ENCODE measurements at places on chromosomes 2 and 18. TPM values are rescaled to one million over a fixed set of nuclear protein-coding genes. Genes with fewer than 3 reads are reported as not detected.
A peak's percentile ranks its signal among the peaks of the same experiment; 100 is the strongest.

Gene LHCGR
- not detected for polyA plus RNA-seq

Gene GALR1
- not detected for polyA plus RNA-seq

Gene ARMC9
- 4.9 TPM for polyA plus RNA-seq

DNA sequence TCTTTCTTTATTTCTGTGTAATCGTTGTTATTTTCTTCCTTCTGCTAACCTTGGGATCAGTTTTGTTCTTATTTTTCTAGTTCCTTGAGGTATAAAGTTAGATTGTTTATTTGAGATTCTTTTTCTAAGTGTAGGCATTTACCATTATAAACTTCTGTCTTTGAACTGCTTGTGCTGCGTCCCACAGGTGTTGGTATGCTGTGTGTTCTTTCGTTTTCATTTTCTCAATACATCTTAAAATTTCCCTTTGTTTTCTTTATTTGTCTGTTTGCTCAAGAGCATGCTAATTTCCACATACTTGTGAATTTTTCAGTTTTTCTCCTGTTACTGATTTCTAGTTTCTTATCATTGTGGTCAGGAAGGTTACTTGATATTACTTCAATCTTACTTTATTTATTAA, 873.8 kb upstream of the GCFC2 start:
- H3K36me3 ChIP-seq = no peaks in the 10 kb centered on the region
- DNase-seq = no peak
- H3K4me1 ChIP-seq = no peaks in the 10 kb centered on the region
- H3K27ac ChIP-seq = no peak overlapping the region
- no peak overlapping the region for H3K4me3 ChIP-seq

DNA sequence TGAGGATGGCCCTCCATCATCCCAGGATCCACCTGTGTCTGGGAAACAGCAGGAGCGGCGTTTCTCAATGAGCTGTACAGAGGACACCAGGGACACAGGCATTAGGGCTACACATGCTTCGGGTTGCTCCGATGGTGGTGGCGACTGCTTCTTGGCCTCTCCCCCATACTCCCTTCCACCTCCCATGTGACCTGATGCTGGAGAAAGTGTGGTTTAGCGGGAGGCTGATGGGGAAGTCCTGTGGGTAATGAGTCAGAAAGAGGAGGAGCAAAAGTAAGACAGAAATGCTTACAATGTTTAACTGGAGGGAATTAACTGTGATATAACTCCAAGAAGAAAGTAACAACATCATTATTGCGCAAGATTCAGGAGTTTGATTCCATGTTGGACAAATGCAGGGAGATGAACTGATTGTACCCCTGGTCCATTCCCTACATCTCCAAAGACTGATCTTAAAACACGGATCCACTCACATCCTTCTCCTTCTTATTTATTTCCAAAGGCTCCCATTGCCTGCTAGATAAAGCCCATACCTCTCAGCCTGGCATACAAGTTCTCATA, 186.6 kb downstream of the NRP2 start:
- H3K27ac ChIP-seq = no peak overlapping the region
- DNase-seq = no peak
- H3K4me3 ChIP-seq = no peak overlapping the region
- H3K36me3 ChIP-seq = no peaks in the 10 kb centered on the region
- no peaks in the 10 kb centered on the region for H3K27me3 ChIP-seq

Gene ALPP
- polyA plus RNA-seq = not detected

Gene SLC25A52
- not detected for polyA plus RNA-seq

DNA sequence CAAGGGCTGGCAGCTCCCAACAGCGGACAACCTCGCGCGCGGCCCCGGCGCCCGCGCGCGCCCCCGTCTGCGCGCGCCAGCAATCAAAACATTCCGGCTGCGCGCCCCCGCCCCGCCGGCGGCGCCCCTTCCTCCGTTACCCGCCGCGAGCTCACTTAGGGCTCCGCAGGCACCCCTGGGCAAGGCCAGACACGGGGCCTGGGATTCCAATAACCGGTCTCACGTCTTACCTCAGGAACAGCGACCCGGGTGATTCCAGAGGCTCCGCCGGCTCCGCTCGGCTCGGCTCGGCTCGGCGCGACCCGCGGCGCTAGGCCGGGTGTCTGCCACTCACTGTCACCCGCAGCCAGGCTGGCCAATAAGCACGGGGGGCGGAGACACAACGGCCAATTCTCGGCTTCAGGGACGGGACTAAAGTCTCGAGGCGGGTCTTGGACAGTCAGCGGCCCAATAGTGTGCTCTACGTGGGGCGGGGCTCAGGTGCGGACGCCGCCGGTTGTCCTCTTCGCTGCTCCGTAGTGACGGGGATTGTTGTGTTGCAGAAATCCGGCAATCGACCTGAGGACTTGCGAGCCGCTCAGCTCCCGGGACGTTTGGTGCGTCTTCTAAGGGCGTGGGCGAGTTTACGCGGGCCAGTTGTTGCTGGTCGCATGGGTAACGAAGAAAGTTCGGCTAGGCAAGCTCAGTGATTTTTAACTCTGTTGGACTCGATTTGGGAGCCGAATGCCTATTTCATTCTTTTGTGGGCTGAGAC, at the start of the genes ANKZF1 and ATG9A:
Gene ANKZF1, plus strand, starts transcription at position 502 of the 754 bp plus-strand sequence. CDS start 452 bp downstream, outside the sequence.
Gene ATG9A, minus strand, starts transcription at position 332 of the 754 bp plus-strand sequence. CDS start 1,612 bp downstream, outside the sequence.
- peak; percentile 99 for DNase-seq
- H3K36me3 ChIP-seq = peaks cover 55% of the 10 kb centered on the region
- peak within 1 kb of the TSS; percentile 82 for H3K4me3 ChIP-seq
- H3K4me1 ChIP-seq = peaks cover 19% of the 10 kb centered on the region
- peak within 1 kb of the TSS; percentile 95 for H3K27ac ChIP-seq

Gene PLA2R1
- 3.9 TPM for polyA plus RNA-seq

DNA sequence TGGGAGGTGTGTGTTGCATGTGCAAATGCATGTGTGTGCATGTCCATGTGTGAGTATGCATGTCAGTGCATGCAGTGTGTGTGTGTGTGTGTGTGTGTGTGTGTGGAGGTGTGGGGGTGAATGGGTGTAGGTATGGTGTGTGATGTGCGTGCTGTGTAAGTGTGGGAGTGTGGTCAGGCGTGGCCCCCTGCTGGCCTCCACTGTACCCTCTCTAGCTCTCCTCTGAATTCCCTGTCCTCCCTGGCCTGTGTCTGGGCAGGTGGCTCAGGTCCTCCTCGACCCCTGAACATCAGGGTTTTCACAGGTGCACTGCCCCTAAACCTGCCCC, 230.2 kb downstream of the CELF4 start:
- H3K4me1 ChIP-seq = no peaks in the 10 kb centered on the region
- no peak overlapping the region for H3K27ac ChIP-seq
- no peak for DNase-seq

GRCh38 chr2:46674488-46674887, 195.1 kb downstream of the TMEM247 start:
- H3K27ac ChIP-seq = no peak overlapping the region
- no peaks in the 10 kb centered on the region for H3K4me1 ChIP-seq
- no peaks in the 10 kb centered on the region for H3K27me3 ChIP-seq
- no peak for DNase-seq
- no peak overlapping the region for H3K4me3 ChIP-seq

- no peak overlapping the region for H3K4me3 ChIP-seq
- no peak overlapping the region for H3K27ac ChIP-seq
- peaks cover 6% of the 10 kb centered on the region for H3K4me1 ChIP-seq
- no peaks in the 10 kb centered on the region for H3K27me3 ChIP-seq
- H3K36me3 ChIP-seq = no peaks in the 10 kb centered on the region
These were observed 106.0 kb upstream of the TAF1B start for GRCh38 chr2:9737053-9737875.

GRCh38 chr2:53945538-53945937, 25.3 kb downstream of the PSME4 start:
- H3K36me3 ChIP-seq = peaks cover 60% of the 10 kb centered on the region
- no peaks in the 10 kb centered on the region for H3K27me3 ChIP-seq
- DNase-seq = no peak
- peaks cover 48% of the 10 kb centered on the region for H3K4me1 ChIP-seq

Gene FIGN
- polyA plus RNA-seq = 0.33 TPM

DNA sequence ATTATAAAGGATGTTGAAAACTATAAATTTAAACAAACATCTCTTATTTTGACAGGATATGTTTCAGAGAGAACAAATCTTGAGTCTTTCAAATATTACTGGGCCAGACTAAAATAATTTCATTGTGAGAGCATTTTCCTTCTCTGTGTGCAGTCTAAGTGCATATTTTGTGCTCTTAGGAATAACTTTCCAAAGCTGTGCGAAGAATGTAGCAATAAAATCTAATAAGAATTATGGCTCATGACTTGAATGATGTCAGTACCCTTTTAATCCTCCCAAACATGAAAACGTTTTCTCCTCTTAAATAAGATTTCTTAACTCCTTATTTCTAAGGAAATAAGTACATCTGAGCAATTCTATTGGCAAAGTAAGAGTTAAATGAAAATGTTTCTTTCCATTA, 76.2 kb upstream of the EFEMP1 start:
- H3K4me3 ChIP-seq = no peak overlapping the region
- no peaks in the 10 kb centered on the region for H3K36me3 ChIP-seq
- no peaks in the 10 kb centered on the region for H3K4me1 ChIP-seq
- no peak for DNase-seq
- H3K27me3 ChIP-seq = no peaks in the 10 kb centered on the region
- no peak overlapping the region for H3K27ac ChIP-seq

- H3K4me3 ChIP-seq = no peak overlapping the region
- peaks cover 12% of the 10 kb centered on the region for H3K4me1 ChIP-seq
- H3K27ac ChIP-seq = no peak overlapping the region
- H3K27me3 ChIP-seq = no peaks in the 10 kb centered on the region
These were observed 158.7 kb downstream of the TDRD15 start for GRCh38 chr2:21282515-21282898.

- H3K4me3 ChIP-seq = no peak overlapping the region
- H3K27me3 ChIP-seq = no peaks in the 10 kb centered on the region
- peaks cover 33% of the 10 kb centered on the region for H3K36me3 ChIP-seq
- no peaks in the 10 kb centered on the region for H3K4me1 ChIP-seq
- peak overlapping the region; percentile 49 for H3K27ac ChIP-seq
- no peak for DNase-seq
These were observed 59.7 kb downstream of the WDSUB1 start for GRCh38 chr2:159226608-159227385.

Gene VAMP8
- 358 TPM for polyA plus RNA-seq

GRCh38 chr18:74546751-74547530, 12.6 kb downstream of the CNDP1 start:
- no peaks in the 10 kb centered on the region for H3K36me3 ChIP-seq
- no peak overlapping the region for H3K4me3 ChIP-seq
- peaks cover 21% of the 10 kb centered on the region for H3K4me1 ChIP-seq
- H3K27ac ChIP-seq = peak overlapping the region; percentile 47

DNA sequence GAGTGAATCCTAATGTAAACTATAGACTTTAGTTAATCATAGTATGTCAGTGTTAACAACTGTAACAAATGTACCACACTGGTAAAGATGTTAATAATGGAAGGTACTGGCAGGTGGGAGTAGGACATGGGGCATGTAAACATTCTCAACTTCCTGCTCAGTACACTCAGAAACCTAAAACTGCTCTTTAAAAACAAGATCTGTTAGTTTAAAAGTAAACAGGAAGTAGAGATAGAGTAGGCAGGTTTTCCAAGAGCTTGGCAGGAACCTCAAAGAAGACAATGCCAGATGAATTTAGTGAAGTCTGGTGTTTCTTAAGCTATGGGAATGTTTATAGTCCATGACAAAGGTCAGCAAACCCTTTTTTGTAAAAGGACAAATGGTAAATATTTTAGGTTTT, 46.6 kb downstream of the CCDC138 start:
- no peak overlapping the region for H3K27ac ChIP-seq
- H3K36me3 ChIP-seq = no peaks in the 10 kb centered on the region
- H3K4me3 ChIP-seq = no peak overlapping the region

Gene CRYGD
- not detected for polyA plus RNA-seq

Gene ACVR1
- polyA plus RNA-seq = 5.6 TPM

DNA sequence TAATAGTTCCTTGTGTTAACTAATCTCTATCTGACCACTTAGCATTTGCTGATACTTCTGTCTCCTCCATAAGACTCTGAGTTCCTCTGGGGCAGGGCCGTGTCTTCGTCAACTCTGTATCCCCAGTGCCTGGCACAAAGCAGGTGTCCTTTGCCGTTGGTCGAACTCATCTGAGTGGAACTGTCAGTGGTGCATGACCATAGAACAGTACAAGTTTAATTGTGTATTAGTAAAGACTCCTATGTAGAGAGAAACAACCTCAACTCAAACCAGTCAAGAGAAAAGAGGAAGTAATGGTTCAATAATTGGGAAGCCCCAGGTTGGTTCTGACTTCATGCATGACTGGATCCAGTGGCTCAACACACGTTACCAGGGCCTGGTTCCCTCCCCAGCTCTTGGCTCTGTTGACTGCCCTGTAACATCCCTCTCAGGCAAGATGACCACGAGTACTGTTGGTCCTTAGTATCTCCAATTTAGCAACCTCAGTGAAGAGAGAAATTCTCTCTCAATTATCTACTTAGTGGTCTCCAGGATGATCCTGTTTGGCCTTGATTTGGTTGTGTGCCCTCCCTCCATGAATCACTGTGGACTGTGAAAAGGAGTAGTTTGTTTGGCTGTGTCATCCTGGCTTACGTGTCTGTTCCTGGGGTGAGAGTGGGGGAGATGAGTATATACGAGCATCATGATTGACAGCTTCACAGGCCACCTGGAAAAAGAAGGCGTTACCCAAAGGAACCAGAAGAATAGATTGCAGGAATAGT, 58.5 kb upstream of the MSH6 start:
- DNase-seq = peak; percentile 25
- no peak overlapping the region for H3K4me3 ChIP-seq
- no peaks in the 10 kb centered on the region for H3K27me3 ChIP-seq
- no peaks in the 10 kb centered on the region for H3K4me1 ChIP-seq
- H3K27ac ChIP-seq = no peak overlapping the region

Gene CABLES1
- 7.4 TPM for polyA plus RNA-seq

DNA sequence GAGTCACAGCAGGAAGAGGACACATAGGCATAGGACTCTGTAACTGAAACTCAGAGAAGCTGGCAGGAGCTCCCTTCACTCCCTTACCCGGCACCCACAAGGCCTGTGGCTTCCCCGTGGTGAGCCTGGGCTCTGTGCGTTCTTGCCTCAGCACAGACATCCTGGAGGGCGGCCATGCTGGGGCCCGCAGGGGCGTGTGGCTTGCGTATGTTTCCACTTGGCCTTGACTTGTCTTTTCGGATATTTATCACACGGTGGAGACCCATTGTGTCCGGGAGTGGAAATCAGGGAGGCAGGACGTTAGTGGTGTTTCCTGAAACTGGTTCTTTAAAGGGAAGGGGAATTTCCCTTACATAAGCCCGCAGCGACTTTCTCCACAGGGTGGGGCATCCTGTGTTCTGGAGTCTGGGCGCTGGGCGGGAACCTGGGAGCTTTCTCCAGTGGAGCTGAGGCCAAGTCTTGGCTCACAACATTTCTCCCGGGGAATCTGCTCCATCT, 49.9 kb upstream of the EML6 start:
- H3K4me1 ChIP-seq = peaks cover 30% of the 10 kb centered on the region
- peak overlapping the region; percentile 87 for H3K27ac ChIP-seq

GRCh38 chr2:204104811-204105210, 168.2 kb downstream of the ICOS start:
- H3K4me1 ChIP-seq = peaks cover 12% of the 10 kb centered on the region
- H3K36me3 ChIP-seq = no peaks in the 10 kb centered on the region

GRCh38 chr2:209787416-209787815, 15.8 kb downstream of the UNC80 start:
- no peaks in the 10 kb centered on the region for H3K27me3 ChIP-seq
- no peak overlapping the region for H3K4me3 ChIP-seq
- no peak overlapping the region for H3K27ac ChIP-seq
- H3K4me1 ChIP-seq = no peaks in the 10 kb centered on the region

All from stomach (tissue), 19 donors.